Inflammatory macrophage (primary cell): ENCODE measurements at places on chromosomes 5 and 9.

DNA sequence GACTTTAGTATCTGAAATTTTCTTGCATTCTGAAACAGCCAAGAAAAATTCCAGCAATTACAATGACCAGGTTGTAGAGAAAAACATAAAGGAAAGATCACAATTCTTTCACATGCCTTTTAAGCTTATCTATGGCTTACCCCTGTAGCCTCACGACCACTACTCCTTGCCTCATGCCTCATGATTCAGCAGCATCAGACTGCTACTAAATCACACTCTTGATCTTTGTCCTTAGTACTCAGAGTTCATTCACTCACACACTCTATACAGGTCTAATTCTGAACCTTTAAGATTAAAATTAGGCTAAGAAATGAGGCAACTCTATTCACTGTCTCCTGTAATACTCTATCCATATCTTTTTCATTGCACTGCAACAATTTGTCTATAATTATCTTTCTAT, 415.1 kb downstream of the MLLT3 start:
- no peak for DNase-seq

DNA sequence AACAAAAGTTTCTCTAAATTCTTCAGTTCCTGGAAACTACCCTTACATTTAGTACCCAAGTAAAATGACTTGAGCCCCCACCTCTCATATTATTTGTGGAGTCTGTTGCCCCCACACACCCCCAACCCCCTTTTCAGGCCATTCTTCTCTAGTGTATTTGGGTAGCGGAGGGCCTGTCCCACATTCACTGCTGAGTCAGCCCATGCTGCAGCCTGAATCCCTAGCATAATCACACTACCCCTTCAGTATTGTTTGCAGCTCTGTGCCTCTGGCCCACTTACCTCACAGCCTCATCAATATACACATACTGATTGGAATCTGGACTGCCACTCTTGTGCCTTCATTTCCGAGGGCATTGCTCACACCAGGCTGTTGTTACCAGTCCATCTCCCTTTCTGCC, 26.8 kb downstream of the RGS7BP start:
- no peak for DNase-seq

GRCh38 chr5:167304834-167305469, 986.5 kb upstream of the WWC1 start:
- DNase-seq, result no peak

GRCh38 chr5:134125039-134126015, 10.8 kb downstream of the TCF7 start:
- no peak for DNase-seq

DNA sequence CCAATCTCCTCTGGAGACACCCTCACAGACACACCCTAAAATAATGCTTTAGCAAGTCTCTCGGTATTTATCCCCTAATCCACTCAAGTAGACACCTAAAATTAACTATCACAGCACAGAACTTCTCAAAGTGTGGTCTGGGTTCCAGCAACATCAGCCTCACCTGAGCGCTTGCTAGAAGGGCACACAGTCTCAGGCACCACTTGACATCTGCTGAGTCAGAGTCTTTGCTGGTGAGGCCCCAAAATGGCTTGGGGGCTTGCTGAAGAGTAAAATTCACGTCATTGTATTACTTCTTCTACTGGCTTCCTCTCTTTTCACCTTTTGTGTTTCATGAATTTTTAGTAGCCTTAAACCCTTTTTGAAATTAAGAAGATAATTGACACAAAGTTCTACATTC, 9.0 kb downstream of the FOXB2 start:
- DNase-seq, result no peak

DNA sequence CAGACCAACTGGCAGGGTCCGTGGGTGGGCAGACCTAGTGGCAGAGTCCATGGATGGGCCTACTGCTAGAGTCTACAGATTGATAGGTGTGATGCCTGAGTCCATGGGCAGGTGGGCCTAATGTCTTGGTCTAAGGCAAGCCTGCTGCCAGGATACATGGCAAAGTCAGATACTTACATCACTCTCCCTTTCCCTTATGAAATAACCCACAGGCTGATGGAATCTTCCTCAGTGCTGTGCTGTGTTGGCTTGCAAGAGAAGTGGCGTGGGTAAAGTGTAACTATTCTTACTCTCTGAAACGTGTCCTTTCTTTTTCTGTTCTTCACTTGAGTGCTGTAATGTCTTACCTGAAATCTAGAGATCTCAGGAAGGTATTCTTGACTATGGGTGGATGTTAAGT, 67.3 kb upstream of the ADRB2 start:
- peak; percentile 62 for DNase-seq

- DNase-seq, result no peak
Observed at GRCh38 chr5:61366497-61367240, 34.6 kb downstream of the ZSWIM6 start.

- DNase-seq, result no peak
Observed at GRCh38 chr5:55900776-55901175, 49.6 kb downstream of the IL31RA start.

DNA sequence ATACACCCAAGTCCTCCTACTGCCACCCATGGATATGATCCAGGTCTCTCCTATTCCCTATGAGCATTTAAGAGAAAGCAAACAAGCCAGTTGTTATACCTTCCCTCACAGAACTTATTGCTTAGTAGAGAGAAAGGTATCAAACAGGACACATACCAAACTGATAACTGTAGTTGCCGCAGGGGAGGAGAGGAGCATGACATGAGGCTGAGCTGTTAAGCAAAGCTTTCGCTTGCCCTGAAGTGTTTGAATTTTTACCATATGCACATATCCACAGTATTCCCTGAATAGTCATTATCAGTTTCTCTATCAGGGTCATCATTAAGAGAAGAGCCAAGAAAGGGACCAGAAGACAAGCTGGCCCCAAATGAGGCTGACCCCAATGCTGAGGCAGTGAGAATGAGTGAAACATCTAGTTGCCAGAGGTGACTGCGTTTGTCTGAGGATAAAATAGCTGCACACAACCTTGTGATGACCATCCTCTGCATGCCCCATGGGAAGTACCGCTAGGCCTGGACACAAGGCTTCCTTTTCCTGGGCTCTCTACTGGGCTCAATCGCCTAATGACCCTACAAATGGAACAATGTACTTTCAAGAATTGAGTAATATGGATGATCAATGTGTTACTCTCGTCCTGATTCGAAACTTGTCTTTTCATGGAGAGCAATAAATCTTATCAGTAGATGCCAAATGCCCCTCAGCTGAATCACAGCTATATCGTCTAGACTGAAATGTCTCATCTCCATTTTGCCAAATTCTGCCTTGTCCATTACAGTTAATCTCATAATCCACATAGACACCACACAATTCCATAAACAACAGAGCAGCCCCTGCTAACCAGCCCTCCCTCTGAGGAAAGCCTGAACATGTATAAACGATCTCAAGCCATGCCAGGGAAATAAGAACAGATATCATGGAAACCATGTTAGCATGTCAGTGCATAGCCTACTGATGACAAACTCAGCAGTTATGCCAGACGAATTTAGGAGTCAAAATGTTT, 4.3 kb upstream of the IFNK start:
- DNase-seq, result no peak

- no peak for DNase-seq
Observed at GRCh38 chr5:1228120-1228519, 2.9 kb downstream of the SLC6A18 start.

DNA sequence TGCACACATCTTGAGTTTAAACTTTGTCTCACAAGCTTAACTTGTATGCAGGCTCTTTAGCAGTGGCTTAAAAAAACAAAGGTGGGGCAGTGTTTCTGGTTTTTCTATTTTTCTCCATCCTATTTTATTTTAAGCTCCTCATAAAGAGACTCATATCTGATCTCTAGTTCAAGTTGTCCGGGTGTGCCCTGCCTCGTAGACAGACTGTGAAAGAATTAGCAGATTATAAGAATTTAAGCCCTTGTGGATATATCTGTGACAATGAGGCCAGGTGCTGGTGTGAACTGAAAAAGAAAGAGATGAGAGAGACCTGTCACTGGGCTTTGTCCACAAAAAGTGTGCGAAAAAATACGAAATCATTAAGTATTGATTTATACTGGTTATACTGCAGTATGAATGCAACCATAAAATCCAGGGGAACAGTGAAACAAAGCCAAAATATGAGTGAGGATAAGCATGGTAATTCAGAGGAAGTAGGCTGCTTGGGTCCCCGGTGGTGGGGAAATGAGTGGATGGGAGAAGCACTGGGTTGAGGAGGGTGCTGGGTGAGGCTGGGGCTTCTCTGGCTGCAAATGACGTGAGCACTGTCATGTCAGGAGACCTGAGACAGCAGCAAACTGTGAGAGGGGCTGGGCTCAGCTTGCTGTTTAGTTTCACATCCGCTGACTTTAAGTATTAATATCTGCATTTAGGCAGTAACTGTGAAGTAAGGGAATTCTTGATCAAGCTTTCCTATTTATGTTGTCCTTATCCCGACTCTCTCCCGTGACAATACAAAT, 179.7 kb upstream of the ANKRD55 start:
- DNase-seq, result peak; percentile 82

GRCh38 chr5:143693651-143694252, 118.2 kb upstream of the HMHB1 start:
- no peak for DNase-seq

GRCh38 chr5:149913436-149914419, 30.9 kb downstream of the PDE6A start:
- DNase-seq, result no peak

GRCh38 chr5:142038735-142039134, 25.9 kb upstream of the GNPDA1 start:
- DNase-seq, result no peak

DNA sequence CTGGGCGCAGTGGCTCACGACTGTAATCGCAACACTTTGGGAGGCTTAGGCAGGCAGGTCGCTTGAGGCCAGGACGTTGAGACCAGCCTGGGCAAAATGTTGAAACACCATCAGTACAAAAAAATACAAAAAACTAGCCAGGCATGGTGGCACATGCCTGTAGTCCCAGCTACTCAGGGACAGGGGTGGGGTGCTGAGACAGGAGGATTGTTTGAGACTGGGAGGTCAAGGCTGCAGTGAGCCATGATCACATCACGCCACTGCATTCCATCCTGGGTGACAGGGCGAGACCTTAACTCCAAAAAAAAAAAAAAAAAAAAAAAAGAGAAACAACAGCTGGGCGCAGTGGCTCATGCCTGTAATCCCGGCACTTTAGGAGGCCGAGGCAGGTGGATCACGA, 23.7 kb downstream of the DCAF12 start:
- no peak for DNase-seq

DNA sequence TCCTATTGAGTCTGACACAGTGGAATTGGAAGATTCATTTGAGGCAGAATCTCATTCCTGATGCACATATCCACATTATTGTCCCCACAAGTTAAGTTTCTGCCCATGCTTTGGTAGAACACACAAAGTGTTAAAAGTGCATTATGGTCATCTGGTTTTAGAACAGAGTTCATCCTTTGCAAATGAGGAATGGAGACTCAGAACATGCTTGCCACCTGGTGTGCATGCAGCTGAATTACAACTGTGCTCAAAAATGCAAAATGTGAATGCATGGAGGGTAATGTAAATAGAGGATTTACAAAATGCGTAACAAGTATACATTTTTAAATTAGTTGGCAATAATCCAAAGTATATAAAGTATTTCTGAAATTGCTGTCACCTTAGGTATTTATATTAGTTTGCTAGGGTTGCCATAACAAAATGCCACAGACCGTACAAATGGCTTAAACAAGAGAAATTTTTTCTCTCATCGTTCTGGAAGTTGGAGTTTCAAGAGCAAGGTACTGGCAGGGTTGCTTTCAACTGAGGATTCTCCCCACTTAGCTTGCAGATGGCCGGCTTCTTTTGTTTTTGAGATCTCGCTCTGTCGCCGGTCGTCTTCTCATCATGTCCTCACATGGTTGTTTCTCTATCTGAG, 671.1 kb downstream of the TAF11L14 start:
- DNase-seq, result peak; percentile 54

GRCh38 chr5:128673970-128674369, 135.9 kb upstream of the FBN2 start:
- no peak for DNase-seq
